SK-N-SH treated with all-trans-retinoic acid at 6 μM for 48 hours (cell line): ENCODE measurements at places on chromosomes 3 and 15.

- no peak for ATAC-seq
Observed at GRCh38 chr15:63836579-63836978, 2.8 kb upstream of the HERC1 start.

DNA sequence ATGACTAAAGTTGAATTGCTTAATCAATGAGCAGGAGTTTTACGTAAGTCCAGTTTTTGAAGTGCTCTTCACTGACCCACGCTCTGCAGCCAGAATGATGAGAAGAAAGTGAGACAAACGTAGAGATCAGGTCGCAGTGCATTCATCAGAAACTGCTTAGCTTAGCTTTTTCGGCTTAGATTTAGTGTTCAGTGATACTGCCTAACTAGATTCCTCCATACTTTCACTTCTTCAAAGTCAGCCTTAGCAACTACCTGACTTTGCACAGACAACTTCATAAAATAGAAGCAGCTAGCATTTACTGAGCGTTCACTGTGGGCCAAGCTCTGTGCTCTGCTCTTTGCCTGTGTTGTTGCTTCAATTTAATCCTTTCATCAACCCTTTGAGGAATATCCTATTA lies 116.1 kb downstream of the KCNH8 start:
- no peak for ATAC-seq

- ATAC-seq = no peak
Observed at GRCh38 chr15:64746356-64746755, 29.0 kb downstream of the RBPMS2 start.

GRCh38 chr15:48796521-48796920 lies 14.3 kb downstream of the CEP152 start:
- no peak for ATAC-seq
